Fibroblast of mammary gland (primary cell): ENCODE measurements at places on chromosomes 1 and 21.

DNA sequence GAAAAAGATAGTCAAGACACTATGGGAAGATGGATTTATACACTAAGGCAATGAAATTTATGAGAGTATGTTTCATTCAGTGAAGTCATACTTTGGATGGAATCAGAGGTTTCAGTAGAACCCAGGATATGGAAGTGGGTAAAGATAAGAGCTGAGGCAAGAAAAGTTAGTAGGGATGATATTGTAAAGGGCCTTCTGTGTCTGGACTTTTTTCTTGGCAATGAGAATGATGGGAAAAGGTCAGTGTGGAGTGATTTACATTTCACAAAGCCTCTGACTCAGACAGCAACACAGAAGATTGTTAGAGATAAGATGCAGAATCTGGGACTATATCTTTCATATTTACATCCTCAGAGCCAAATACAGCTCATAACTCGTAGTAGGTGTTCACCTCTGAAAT lies 32.1 kb downstream of the SH3BGR start:
- DNase-seq, result peak; percentile 3

GRCh38 chr21:24110846-24111245 lies 1496.4 kb downstream of the MRPL39 start:
- no peak for DNase-seq

- DNase-seq, result no peak
Measured at GRCh38 chr1:153000294-153000693, 1.3 kb upstream of the SPRR3 start.

DNA sequence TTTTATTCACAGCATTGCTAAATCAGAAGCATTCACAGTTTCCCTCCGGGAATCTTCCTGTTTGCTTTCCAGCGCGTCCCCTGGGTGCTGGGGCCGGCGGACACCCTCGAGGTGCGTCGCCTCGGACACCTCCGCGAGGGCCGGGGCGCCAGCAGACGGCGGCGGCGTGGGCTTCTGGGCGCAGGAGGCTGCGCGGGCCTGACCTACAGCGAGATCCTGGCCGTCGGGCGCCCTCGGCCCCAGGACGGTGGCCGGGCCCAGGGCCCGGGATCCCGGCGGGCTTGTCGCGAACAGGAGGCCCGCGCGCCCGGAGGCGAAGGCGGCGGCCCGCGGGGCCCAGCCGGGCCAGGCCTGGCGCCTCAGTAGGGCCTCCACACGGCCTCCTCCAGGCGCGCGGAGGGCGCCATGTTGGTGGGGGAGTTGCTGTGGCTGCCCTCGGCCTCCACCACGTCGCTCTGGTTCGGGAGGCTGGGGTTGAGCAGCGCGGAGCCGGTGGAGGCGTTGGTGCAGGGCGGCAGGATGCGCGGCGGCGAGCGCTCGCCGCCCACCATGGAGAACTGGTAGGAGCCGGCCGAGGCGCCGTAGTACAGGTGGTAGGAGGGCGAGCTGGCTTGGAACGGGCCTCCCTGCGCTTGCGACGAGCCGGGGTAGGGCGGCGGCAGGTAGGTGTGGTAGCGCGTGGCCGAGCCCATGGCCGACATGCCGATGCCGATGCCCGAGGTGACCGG lies 123.1 kb downstream of the CLIC6 start:
- DNase-seq, result no peak

- no peak for DNase-seq
Measured at GRCh38 chr21:44085491-44086321, 21.5 kb upstream of the PWP2 start.

GRCh38 chr1:206694171-206695124 lies 9.7 kb downstream of the MAPKAPK2 start:
- DNase-seq, result no peak

DNA sequence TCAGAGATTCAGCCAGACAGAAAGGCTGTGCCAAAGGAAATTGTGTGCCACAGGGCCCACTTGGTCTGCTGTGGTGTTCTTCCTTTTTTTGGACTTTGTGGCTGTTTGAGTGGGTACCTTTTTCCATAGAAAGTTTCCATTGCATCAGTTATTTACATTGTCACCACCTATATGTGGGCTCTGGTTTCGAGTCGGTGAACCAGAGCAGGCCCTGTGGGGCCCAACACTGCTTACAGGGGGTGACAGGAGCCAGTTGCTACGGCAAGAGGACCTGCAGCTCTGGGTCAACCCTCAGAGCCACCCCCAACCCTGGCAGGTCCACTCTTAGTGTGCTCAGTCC lies 157.0 kb upstream of the EDN2 start:
- DNase-seq, result no peak

DNA sequence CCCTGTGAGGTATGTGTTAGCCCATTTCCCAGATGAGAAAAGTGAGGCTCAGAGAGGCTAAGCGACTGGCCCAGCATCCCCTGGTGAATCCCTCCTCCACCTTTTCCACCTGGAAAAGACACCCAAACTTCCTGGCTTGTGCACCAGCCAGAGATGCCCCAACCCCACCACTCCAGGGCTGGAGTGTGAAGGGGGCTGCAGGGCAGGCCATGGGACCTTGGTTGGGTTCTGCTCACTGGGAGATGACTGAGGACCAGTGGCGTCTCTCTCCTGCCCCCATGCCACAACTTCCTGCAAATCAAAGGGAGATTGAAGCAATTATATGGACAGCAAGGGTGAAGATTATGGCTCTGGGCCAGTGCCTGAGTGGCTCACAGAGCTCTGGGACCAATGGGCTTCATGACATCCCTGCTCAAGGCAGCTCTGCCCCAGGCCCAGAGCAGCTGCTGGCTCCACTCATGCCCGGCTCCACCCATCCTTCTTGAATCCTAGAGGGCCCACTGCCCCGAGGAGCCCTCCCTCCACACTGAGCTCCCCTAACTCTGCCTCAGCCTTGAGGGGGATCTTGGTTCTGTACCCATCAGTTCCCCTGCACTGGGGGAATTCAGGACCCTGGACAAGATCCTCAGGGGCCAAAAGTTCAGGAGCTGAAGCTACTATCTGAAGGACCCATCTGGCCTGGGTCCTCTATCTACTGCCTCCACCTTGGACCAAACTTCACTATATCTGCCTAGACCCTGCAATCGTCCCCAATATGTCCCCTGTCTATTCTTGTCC lies 416.9 kb downstream of the PTPRU start:
- no peak for DNase-seq

DNA sequence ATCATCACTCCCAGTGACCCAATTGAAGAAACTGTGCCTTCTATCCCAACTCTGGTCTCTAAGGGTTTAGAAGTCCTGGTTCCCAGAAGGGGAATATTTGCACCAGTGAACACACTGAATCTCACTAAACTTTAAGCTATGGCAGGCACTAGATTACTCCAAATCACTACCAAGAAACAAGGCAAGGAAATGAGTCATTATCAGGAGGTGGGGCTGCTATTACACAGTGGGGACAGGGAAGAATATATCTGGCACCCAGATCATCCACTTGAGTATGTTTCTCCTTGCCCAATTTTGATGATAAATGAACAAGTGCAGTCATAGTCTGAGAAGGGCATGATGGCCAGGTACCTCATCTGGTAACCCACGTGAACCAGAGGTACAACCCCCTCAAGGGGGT lies 7.0 kb downstream of the MRPL9 start:
- DNase-seq, result peak; percentile 46

- no peak for DNase-seq
Measured at GRCh38 chr1:30680429-30680828, 43.0 kb downstream of the MATN1 start.

- DNase-seq, result no peak
Measured at GRCh38 chr1:11414926-11415538, 63.9 kb upstream of the DISP3 start.

GRCh38 chr1:231591466-231591865 lies 35.1 kb upstream of the DISC1 start:
- no peak for DNase-seq

- no peak for DNase-seq
Measured at GRCh38 chr1:121413821-121414220, 229.0 kb downstream of the SRGAP2C start.

GRCh38 chr1:77031106-77031662 lies 163.9 kb downstream of the ST6GALNAC5 start:
- peak; percentile 86 for DNase-seq

DNA sequence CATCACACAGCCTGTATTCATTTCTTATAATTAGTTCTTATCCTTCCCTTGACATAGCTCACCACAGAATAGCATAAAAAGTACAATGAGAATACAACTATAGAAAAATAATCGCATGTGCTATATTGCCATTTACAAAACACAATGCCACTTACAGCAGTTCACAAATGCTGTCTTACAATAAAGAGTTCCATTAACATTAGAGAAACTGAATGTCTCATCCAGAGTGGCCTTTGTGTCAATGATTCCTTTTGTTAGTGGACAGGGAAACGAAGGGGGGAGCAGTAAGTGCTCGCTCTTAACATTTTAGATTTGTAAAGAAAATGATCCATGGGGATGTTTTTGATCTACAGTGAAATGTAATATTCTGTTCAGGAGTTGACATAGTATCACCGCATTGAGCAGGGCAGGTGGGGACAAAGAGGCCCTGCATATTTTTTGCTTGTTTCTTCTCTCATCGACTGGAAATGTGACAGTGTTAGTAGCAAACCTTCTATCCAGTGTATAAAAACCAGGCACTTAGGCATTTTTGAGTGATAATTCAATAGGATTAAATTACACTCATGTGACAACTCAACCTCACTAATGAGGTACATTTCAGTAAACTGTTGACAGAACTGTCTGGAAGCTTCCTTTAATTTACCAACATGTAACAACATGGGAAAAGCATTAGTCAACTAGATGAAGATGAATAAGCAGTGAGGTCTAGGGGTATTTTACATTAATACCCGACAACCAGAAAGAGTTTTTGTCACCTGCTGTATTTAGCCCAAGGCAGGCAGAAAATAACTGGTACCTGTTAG lies 35.6 kb upstream of the RRP15 start:
- no peak for DNase-seq

GRCh38 chr1:60971330-60971729 lies 111.0 kb upstream of the NFIA start:
- no peak for DNase-seq

GRCh38 chr21:34834852-34835501 lies 166.2 kb downstream of the CLIC6 start:
- no peak for DNase-seq

DNA sequence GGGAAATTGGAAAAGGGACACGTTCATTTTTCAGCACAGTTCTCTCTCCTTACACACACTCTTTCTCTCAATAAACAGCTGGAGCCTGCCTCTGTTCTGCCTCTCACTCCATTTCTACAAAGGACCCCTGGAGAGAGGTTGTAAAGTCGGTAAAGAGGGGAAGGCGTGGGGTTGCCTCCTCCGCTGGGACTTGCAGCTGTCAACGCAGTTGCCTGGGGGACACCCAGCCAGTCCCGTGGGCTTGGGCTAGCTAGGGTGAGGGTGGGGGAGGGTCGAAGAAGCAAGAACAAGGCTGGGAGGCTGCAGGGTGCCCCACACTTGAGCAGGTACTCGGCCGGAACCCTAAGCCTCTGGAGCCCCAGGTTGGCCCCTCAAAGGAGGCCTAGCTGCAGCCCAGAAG lies 27.6 kb downstream of the C1orf216 start:
- no peak for DNase-seq

GRCh38 chr1:205596876-205597275 lies 34.9 kb downstream of the ELK4 start:
- no peak for DNase-seq

- DNase-seq, result no peak
Measured at GRCh38 chr1:34418166-34418565, 241.5 kb downstream of the C1orf94 start.
